KG1 (cell line): ENCODE measurements at places on chromosomes 2 and 18.
A peak's percentile ranks its signal among the peaks of the same experiment; 100 is the strongest.

GRCh38 chr2:60073201-60073600, 480.3 kb downstream of the BCL11A start:
- no peak for DNase-seq

- DNase-seq: no peak
These were observed 10.9 kb upstream of the FZD7 start for GRCh38 chr2:202022755-202023154.

GRCh38 chr2:215423234-215423633, 12.6 kb downstream of the FN1 start:
- DNase-seq: no peak

GRCh38 chr2:30664761-30665358, 142.4 kb downstream of the CAPN13 start:
- DNase-seq: no peak

- no peak for DNase-seq
These were observed 4.4 kb downstream of the DLX2 start for GRCh38 chr2:172098287-172098649.

DNA sequence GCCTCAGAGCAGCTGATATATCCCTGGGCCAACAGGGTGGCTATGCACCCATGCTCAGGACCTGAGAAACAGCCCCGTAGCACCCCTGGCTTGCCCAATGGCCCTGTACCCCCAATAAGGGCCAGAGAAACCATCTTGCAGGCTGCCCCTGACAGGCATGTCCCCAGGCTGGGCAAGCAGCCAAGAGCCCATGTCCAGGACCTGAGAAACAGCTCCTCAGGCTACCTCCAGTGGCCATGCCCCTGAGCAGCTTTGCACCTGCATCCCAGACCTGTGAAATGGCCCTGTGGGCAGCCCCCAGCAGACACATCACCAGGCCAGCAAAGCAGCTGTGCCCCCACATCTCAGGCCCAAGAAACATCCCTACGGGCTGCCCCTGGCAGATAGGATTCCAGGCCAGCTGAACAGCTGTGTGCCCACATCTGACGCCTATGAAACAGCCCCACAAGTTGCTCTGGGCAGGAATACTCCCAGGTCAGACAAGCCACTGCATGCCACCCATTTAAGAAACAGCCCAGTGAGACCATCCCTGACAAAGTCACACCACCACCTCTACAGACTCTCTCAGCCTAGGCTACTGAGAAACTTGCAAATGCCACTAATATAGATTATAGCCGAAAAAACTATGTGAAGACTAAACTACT, 84.1 kb downstream of the TMEM237 start:
- no peak for DNase-seq

GRCh38 chr2:203533676-203534591, 1.2 kb downstream of the RAPH1 start:
- DNase-seq: no peak

DNA sequence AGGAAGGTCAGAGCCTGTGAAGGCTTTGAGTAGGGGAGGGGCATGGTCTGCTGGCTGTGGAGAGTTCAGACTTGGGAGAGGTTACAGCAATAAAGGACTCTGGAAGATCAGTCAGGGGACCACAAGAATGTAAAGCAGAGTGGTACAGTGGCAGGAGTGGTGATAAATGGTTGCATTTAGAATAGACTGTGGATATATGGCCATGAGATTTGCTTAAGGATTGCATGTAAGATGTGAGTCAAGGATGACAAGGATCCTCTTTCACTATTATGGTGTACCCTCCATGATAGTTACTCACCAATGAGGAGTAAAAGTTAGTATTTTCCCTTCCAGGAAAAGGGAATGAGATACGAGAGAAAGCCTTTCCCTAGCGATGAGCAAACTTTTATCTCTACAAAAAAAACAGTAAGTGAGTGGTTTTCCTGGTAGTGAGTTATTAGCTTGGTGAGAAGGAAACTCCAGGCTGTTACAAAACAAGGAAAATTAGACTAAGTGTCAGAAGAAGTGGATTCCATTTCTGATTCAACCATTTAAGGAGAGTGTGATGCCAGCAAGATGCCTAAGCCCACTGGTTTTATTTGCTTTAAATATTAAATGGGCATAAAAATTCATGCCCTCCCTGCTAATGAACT, 818.0 kb upstream of the ACVR2A start:
- no peak for DNase-seq

GRCh38 chr2:31337197-31337596, 77.3 kb downstream of the XDH start:
- no peak for DNase-seq

DNA sequence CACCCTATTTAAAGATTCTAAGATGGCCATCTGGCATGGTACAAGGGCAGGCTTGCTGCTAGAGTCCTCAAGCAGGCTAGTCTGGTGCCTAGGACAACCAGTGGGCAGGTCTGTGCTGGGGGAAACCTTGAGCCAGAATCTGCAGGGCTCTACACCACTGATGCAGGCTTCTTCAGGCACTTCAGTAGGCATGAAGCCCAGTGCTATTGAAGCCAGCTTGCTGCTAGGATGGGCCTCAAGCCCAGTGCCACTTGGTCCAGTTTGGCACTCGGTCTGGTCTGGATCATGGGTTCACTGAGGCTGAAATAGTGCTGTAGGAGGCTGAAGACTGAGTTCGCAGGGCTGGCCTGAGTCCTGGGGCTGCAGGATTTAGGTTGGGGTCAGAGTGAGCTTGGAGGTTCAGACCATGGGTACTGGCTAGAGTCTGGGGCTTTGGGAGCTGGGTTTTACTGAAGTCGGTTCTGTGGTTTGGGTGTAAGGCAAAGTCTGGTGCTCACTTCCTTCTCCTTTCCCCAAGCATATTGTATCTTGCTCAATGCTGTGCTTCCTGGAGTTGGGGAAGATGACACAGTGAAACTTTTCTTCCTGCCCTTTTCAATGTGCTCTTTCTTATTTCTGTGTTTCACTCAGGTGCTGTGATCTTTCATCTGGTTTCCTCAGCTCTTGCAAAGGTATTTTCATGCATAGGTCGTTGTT, 41.2 kb downstream of the SP100 start:
- DNase-seq: peak; percentile 55

DNA sequence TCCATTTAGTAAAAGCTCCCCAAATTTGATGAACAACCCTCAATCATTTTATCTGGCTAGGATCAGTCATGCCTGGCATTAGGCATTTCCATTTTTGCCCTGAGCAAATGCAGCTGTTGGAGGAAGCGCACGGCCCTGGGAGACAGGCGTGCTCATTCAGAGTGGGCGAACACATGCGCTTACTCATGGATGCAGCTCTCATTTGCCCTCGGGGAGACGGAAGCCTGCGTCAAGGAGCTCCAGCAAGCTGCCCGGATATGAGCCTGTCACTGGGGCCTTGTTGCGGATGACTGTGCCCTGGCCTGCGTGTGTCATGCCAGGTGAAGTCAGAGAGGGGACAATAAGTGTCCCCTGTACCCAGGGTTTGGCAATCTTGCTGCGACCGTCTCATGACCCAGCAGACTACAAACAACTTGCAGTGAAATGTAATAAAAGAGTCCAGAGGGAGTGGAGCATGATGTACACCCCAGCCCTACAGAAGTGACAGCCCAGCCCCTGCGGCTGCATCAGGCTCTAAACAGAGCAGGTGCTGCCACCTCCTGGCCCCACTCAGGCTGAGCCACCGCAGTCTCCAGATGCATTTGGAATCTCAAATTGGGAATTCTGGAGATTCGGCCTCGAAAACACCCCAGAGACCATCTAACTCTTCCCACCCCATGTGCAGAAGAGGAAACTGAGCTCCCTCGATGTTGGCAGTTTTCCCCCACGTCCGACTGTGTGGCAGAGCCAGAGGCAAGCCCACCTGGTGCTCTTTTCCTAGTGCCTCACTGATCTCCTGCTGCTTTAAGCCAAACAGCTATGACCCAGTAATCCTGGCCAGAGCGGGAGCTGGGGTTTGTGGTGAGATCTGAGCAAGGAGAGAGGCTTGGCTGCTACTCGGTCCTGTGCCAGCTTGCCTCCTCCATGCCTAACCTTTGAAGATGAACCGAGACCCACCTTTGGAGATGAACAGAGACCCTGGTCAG, 105.0 kb upstream of the ALK start:
- DNase-seq: no peak

DNA sequence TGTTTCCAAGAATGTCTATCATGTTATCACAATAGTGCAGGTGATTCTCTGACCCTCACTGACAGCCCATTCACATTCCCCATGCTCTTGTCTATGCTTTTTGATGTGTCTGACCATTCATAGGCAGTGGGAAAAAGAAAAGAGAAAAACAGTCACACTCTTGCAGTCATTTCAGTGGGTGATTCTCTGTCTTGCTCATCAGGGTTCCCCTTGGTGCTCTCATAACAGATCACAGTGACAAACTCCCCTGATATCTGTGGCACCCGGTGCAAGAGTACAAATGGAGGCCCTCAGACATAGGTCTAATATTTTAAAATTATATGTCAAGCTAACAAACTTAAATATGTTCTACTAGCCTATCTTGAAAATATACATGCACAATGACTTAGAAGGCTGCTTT, 72.7 kb upstream of the PPP1CB start:
- no peak for DNase-seq

GRCh38 chr2:176158186-176158591, 1.1 kb downstream of the HOXD3 start:
- DNase-seq: no peak

DNA sequence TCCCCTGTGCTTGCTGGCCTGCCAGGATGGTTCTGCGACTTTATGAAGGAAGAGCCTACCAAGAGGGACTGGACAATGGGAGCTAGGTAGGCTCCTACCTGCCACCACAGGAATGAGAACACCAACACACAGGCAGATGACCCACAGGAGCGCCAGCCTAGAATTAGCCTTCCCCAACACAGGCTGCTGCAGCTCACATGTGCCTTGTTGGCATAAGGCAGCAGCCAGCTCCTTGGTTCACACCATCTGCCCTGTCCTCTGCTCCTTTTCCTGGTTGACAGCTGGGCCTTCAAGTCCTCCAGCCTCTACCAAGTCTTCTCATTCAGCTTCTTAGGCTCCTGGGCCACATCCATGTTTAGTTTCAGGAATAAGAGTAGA, 705.4 kb upstream of the RAB6C start:
- no peak for DNase-seq

DNA sequence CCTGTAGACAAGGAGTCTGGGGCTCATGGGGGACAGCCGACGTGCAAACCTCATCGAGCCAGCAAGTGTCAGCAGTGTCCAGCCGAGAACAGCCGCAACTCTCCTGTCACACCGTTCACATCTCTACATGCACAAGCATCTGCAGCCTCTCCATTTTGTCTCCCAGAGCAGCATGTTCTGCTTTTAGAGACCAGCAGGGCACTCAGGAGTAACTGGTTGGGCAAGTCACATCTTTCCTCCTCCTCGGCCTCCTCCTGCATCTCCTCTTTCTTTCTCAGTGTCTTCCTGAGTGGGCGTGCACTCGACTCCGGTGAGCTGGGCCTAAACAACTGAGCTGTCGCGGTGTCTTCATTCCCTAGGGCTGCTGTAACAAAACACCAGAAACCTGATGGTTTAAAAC, 249.9 kb downstream of the SH3BP4 start:
- no peak for DNase-seq

GRCh38 chr2:226018641-226019040, 619.1 kb downstream of the NYAP2 start:
- no peak for DNase-seq

DNA sequence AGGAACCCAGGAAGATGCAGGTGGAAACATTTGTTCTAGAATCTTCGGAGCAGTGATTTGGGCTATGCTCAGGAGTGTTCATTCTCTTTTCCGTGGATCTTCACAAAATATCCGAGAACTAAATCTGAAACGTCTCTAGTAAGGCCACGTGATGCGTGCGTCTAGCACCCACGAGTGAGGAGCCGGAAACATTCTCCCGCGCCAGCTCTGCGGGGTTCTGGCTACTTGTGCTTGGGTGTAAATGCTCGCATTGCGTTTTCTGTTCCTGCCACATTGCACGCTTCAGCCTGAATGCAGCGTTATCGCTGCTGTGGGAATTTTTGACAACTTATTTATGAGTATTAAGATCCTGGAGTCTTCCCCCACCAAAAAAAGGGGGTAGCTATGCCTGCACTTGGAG, 71.4 kb downstream of the KLHL29 start:
- DNase-seq: no peak

DNA sequence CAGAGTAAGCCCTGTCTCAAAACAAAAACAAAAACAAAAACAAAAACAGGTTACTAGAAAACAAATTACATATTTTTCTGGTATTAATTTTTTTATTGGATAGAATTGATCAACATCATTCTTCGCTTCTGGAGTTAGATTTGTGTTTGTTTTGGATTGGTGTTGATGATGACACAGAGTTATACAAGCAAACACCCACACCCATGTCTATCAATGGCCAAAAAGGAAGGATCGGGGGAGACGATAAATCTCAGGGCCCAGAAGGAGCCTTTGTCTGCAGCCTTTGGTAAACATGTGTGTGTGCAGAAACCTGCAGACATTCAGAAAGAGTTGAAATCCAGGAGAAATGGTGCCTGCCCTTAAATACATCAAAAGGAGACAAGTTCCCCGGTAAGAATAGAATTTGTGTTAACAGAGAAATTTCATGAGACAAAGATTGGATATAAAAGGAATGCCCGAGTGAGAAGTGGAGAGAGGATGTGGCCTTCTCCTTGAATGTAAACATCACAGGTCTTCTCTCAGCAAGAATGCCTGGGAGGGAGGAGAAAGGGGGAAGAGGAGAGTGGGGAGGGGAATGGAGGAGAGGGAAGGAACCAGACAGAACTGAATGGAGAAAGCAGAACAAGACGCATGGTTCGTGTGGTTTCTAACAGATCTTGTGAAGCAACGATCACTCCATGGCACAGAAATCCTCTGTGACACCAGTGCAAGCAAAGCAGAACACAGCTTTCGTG, 40.4 kb upstream of the TMEM178A start:
- no peak for DNase-seq

GRCh38 chr2:85648619-85649018, 19.4 kb downstream of the SFTPB start:
- no peak for DNase-seq

GRCh38 chr2:10287761-10288160, 14.9 kb upstream of the HPCAL1 start:
- DNase-seq: no peak

- no peak for DNase-seq
These were observed 362.5 kb upstream of the ACVR2A start for GRCh38 chr2:147482111-147482895.

- peak; percentile 38 for DNase-seq
These were observed 977 bp downstream of the SLC8A1 start for GRCh38 chr2:40450796-40451430.

GRCh38 chr2:237043866-237044265, 41.8 kb upstream of the COPS8 start:
- no peak for DNase-seq

GRCh38 chr2:172046080-172046678, 39.1 kb upstream of the DLX1 start:
- no peak for DNase-seq

DNA sequence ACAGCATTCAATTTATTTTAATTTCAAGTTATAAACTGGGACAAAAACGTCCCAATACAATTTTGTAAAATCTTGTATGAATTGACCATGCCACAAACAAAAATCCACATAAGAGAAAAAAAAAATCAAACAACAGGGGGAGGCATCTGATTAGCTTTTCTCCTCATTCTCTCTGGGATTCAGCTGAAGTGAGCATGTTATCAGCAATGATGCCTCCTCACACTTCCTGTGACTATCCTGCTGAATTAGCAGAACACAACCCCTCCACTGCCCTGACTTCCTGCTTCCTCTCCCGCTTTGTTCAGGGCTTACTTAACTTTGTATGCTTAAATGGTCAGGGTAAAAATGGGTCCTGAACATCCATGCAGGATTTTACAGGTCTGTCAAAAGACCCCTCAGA, 132.2 kb upstream of the ITGB6 start:
- no peak for DNase-seq
